ENCODE measurements at places on chromosomes 2 and 18.

- H3K36me3 ChIP-seq, result no peaks in the 10 kb centered on the region
- no peak for DNase-seq
- peaks cover 18% of the 10 kb centered on the region for H3K4me1 ChIP-seq
- no peaks in the 10 kb centered on the region for H3K27me3 ChIP-seq
- H3K27ac ChIP-seq, result no peak overlapping the region
- no peak overlapping the region for H3K4me3 ChIP-seq
Measured at GRCh38 chr2:172373076-172373475, 54.3 kb upstream of the ITGA6 start.

DNA sequence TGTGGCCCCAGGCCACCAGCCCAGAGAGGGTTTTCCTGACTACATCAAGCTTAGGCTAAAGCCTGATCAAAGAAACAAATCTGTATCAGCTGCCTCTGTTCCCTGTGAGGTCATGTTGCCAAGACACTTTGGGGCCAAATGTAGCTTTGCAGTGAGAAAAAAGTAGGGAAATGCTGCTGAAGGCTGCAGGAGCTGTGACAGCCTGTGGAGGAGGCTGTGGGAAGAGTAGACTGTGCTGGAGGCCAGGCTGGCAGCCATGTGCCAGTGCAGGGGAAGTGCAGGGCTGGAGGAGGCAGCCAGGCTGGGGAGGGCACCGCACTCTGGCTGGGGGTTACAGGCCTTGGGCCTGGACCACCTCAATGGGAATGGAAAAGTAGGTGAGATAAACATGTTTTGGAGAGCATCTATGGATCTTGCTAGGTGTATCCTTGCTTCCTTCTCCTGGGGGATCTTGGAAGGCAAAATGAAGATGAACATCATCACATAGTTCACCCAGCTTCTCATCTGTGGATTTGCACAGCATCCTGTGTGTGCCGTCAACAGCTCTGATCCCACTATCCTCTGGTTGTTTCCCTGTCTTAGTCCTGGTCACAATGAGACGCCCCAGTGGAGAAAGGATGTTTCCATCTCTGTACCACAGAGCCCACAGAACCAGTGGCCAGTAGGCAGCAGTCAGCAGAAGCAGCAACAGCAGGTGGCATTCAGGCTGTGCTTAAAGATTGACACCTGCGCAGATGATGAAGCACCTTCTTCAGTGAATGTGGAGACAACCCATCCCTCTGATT, 103.8 kb upstream of the COPS8 start:
- DNase-seq, result peak; percentile 17
- H3K27me3 ChIP-seq, result no peaks in the 10 kb centered on the region
- no peaks in the 10 kb centered on the region for H3K4me1 ChIP-seq
- H3K36me3 ChIP-seq, result no peaks in the 10 kb centered on the region

- no peaks in the 10 kb centered on the region for H3K4me1 ChIP-seq
- no peak overlapping the region for H3K27ac ChIP-seq
- no peak overlapping the region for H3K4me3 ChIP-seq
- peaks cover 3% of the 10 kb centered on the region for H3K27me3 ChIP-seq
Measured at GRCh38 chr2:29876374-29876773, 45.0 kb downstream of the ALK start.

DNA sequence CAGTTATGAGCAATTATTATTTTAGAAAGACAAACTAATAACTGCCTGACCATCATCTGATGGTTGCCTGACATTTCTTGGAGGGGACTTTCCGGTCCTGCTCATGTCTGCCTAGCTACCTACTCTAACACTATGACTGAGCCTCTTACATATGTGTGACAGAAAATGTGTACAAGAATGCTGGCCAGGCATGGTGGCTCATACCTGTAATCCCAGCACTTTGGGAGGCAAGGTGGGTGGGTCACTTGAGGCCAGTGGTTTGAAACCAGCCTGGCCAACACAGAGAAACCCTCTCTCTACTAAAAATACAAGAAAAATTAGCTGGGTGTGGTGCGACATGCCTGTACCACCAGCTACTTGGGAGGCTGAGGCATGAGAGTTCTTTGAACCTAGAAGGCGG, 666.3 kb downstream of the KCNJ3 start:
- H3K4me1 ChIP-seq, result no peaks in the 10 kb centered on the region
- no peak for DNase-seq
- no peaks in the 10 kb centered on the region for H3K36me3 ChIP-seq
- no peak overlapping the region for H3K27ac ChIP-seq

GRCh38 chr2:65482971-65483370, 50.6 kb upstream of the SPRED2 start:
- peaks cover 2% of the 10 kb centered on the region for H3K27me3 ChIP-seq
- no peaks in the 10 kb centered on the region for H3K4me1 ChIP-seq
- no peaks in the 10 kb centered on the region for H3K36me3 ChIP-seq
- H3K27ac ChIP-seq, result no peak overlapping the region
- no peak for DNase-seq

DNA sequence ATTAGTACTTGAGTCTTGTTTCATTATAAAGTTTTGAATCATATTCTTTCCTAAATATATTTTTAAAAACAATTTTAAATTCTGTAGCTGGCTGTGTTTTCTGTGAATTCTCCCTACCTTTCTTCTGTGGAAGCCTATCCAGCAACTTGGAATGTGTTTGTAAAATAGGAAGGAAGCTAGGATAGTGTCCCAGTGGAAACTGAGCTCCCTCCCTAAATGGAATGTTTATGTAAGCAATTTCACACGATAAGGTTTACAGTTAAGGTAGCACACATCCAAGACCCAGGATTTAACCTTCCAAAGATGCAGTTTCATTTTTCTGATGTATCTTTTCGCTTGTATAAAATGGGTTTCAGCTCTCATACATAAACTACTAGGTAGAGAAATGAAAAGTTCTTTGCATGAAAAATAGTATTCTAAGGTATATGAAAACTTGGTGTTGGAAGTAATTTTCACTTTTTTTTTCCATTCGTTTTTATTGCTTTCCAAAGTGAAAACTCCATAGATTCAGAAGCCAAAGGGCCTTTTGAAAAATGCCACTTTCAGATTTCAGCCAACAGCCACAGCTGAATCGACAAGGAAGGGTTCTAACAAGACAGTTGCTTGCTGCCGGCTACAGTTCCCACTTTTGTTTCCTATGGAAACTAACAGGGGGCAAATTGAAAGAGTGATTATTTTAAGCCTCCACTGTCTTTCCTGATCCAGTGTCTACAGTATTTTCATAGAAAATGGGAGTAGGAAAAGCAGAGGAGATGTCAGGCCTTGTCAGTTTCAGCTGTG, 405.1 kb upstream of the POU3F3 start:
- no peaks in the 10 kb centered on the region for H3K27me3 ChIP-seq
- H3K27ac ChIP-seq, result no peak overlapping the region
- H3K36me3 ChIP-seq, result no peaks in the 10 kb centered on the region
- no peak overlapping the region for H3K4me3 ChIP-seq
- H3K4me1 ChIP-seq, result no peaks in the 10 kb centered on the region
- no peak for DNase-seq

- H3K4me1 ChIP-seq, result peaks cover 6% of the 10 kb centered on the region
- no peak overlapping the region for H3K27ac ChIP-seq
- H3K36me3 ChIP-seq, result no peaks in the 10 kb centered on the region
- no peak for DNase-seq
- no peaks in the 10 kb centered on the region for H3K27me3 ChIP-seq
Measured at GRCh38 chr2:148642891-148643416, 1.6 kb upstream of the EPC2 start.

DNA sequence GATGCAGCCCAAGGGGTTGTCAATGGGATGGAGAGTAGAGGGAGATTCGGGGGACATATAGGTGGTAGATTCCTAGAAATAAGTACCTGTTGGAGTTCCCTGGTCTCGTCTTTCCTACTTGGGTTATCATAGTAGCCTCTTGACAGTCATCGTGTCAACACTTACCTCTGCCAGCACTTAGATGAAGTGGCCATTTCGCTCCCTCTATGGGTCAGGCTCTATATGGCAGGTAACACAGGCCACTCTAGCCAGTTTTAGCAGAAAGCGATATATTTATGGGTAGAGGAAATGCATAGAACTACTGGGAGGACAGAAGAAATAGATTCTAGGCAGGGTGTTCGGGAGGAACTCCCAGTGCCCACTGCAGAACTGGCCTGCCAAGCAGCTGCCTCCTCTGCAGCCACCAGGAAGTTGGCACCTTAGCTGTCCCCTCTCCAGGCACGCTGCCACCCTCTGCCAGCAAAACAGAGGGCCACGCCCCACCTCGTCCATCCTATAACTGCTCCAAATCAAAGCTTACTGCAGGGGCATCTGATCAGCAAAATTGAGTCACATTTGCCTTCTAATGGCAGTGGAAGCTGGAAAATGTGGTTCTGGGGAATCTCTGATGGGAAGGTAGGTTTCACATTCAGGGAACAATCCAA, 181.3 kb downstream of the INSIG2 start:
- H3K4me3 ChIP-seq, result no peak overlapping the region
- no peak for DNase-seq
- H3K27ac ChIP-seq, result no peak overlapping the region
- no peaks in the 10 kb centered on the region for H3K36me3 ChIP-seq

GRCh38 chr2:24432735-24433134, 58.3 kb upstream of the NCOA1 start:
- no peak overlapping the region for H3K27ac ChIP-seq
- no peaks in the 10 kb centered on the region for H3K36me3 ChIP-seq

DNA sequence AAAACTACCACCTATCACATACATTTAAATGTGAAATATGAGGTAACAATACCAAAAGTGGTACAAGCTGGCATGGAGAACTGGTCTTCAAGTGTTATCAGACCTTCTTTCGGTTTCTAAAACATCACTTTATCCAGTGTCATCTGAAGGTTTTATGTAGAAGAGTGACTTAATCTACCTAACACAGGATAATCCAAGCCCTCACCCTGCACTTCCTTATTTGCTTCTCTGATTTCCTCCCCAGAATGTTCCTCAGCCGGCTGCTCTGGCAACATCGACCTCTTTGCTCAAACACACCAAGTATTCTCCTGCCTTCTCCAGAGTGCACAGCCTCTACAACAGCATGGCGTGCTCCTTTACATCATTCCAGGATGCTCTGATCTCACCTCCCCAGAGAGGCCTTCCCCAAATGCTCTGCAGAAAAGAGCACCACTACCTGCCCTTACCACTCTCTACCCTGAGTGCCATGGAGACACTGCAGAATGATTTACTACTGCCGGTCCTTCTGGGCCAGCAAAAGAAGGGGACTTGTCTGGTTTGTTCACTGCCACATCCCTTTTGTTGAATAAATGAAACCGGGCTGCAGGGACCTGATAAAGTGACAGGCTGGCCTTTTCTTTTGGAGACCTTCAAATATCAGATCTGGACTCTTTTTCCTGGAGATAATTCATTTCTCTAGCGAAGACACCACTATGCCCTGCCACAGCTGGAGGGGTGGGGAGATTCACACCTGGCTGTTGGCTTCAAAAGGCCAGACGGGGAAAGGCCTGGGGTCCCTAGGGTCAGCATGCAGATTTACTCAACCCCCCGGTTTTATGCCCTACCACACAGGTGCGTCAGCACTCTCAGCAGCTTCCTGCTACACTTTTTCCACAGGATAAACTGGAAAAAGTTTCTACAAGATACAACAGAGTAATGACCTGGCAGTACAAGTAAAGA, 42.0 kb downstream of the TTR start:
- no peak for DNase-seq
- no peaks in the 10 kb centered on the region for H3K27me3 ChIP-seq
- no peaks in the 10 kb centered on the region for H3K4me1 ChIP-seq
- no peaks in the 10 kb centered on the region for H3K36me3 ChIP-seq

GRCh38 chr2:195721042-195721441, 64.0 kb downstream of the SLC39A10 start:
- no peak overlapping the region for H3K27ac ChIP-seq
- H3K4me3 ChIP-seq, result no peak overlapping the region
- H3K36me3 ChIP-seq, result no peaks in the 10 kb centered on the region
- no peaks in the 10 kb centered on the region for H3K4me1 ChIP-seq

DNA sequence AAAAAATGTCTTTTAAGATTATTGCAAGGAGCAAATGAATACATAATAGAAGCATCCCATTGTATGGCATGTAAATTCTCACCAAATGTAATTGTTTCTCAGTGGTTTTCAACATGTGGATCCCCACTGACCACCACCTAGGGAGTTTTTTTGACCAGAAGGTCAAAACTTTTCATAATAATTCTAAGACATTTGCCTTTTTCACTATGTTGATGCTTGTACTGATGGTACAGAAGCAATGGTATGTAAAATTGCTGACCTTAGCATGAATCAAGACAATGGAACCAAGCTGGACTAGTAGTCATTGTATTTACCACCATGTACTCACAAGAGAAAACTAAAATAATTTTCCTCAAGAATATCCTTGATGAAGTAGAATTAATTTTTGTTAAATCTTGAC, 36.8 kb downstream of the RAB10 start:
- H3K36me3 ChIP-seq, result no peaks in the 10 kb centered on the region
- H3K27me3 ChIP-seq, result no peaks in the 10 kb centered on the region
- H3K4me3 ChIP-seq, result no peak overlapping the region
- DNase-seq, result no peak
- H3K27ac ChIP-seq, result no peak overlapping the region

- H3K27ac ChIP-seq, result no peak overlapping the region
- H3K4me1 ChIP-seq, result no peaks in the 10 kb centered on the region
- H3K36me3 ChIP-seq, result no peaks in the 10 kb centered on the region
- H3K4me3 ChIP-seq, result no peak overlapping the region
Measured at GRCh38 chr2:163934131-163934530, 198.3 kb upstream of the FIGN start.

- DNase-seq, result no peak
- no peaks in the 10 kb centered on the region for H3K4me1 ChIP-seq
- no peaks in the 10 kb centered on the region for H3K27me3 ChIP-seq
- no peak overlapping the region for H3K27ac ChIP-seq
- H3K4me3 ChIP-seq, result no peak overlapping the region
- H3K36me3 ChIP-seq, result peaks cover 2% of the 10 kb centered on the region
Measured at GRCh38 chr2:177519534-177520115, 127.1 kb downstream of the AGPS start.

GRCh38 chr2:40178171-40178778, 273.6 kb downstream of the SLC8A1 start:
- H3K36me3 ChIP-seq, result no peaks in the 10 kb centered on the region
- no peak overlapping the region for H3K4me3 ChIP-seq
- no peak for DNase-seq
- no peaks in the 10 kb centered on the region for H3K4me1 ChIP-seq
- no peak overlapping the region for H3K27ac ChIP-seq
- H3K27me3 ChIP-seq, result peaks cover 3% of the 10 kb centered on the region

DNA sequence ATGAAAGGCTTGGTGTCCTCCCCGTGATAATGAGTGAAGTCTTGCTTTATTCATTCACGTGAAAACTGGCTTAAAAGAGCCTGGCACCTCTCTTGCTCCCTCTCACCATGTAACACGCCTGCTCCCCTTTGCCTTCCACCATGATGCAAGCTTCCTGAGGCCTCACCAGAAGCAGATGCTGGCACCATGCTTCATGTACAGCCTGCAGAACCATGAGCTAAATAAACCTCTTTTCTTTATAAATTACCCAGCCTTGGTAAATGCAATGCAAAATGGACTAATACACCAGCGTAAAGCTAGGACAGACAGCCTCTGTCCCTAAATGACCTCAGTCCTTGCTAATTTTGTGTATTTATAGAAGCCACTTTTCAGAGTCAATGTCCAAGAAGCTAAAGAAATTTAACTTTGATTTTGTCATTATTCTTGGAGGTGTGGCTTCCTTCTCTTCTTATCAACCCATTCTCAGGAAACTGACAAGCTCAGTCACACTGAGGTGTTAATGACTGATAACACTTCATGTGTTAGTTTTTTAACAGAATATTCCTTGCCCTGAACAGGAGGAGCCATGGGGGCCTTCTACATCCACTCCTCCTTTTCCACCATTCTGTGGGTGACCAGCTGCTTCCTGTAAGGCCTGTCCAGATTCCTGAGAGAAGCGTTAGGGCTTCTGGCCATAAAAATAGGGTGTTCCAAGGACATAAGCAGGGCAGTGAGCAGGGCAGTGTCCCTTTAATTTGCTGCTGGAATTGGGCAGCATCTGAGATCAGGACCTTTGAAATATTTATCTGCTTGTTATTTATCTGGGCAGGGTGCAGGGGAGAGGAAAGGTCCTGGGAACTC, 38.0 kb upstream of the EPAS1 start:
- no peak overlapping the region for H3K4me3 ChIP-seq
- peaks cover 19% of the 10 kb centered on the region for H3K4me1 ChIP-seq

Data from liver (tissue), 10 donors.